ENCODE measurements at places on chromosomes 2 and 18.

- peak; percentile 30 for DNase-seq
Measured at GRCh38 chr2:128307595-128307994, 11.1 kb downstream of the HS6ST1 start.

DNA sequence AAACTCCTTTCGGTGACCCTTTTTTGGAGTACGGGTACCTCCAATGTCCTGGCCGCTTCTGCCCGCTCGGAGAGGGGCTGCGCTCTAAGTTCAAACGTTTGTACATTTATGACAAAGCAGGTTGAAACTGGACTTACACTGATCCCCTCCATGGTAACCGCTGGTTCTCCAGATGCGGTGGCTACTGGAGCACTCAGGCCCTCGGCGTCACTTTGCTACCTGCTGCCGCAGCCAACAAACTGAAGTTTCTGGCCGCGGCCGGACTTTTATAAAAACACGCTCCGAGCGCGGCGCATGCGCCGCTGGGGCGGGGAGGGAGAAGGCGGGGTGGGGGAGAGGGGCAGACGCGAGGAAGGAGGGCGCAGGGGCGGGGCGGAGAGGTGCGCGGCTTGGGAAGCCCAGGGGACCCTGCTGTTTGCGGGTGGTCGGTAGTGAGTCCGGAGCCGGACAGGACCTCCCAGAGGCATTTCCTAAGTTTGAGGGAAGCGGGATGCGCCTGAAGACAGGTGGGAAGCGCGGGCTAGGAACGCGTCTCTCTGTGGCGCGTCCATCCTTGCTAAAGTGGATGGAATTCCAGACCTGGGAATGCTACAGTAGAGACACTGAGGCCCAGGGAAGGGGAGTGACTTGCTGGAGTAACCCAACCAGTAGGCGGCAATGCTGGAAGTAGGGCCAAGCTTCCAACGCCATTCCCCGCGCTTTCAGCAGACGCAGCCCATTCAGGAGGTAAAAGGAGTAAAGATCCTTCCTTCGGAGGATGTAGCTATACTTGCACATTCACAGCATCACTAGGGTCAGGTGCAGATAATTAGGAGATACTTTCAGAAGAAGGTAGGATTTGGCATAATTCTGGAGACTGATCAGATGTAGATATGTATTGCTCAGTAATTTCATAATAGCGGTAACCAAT is at the start of gene CXCR4:
CXCR4 (minus strand) TSS at position 241 of the 910 bp plus-strand sequence; CDS start at position 152, 89 bp downstream.
- DNase-seq: peak; percentile 90

DNA sequence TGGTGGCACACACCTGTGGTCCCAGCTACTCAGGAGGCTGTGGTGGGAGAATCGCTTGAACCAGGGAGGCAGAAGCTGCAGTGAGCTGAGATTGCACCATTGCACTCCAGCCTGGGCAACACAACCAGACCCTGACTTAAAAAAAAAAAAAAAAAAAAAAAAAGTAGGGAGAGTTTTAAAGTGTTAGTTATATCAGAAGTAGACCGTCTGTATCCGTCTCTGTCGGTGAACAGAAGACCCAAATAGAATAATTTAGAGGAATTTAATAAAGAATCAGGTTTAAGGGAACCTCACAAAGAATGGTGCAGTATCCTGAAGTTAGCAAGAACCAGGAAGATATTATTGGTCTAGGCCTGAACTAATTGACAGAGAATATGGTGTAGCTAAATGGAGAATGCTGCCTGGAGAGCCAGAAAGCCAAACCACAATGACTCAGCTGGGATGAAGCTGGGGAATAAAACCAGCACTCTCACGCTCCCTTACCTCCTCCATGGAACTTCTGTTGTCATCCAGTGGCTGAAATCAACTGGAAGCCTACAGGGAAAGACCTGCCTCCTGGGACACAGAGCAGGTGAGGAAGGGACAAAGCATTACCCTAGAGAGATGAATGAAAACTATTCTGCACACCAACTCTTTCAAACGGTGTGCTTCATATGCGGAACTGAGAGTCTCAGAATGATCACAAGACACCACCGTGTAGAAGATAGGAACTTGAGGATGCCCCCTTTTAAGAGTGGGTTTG is 39.1 kb upstream of the PLEKHM3 start:
- DNase-seq: no peak

GRCh38 chr2:219418155-219419011 is at the start of gene DES:
DES (plus strand) TSS chr2:219418377; CDS start chr2:219418463, 86 bp downstream.
- peak; percentile 72 for DNase-seq

- no peak for DNase-seq
Measured at GRCh38 chr2:162126111-162126519, 25.9 kb downstream of the GCG start.

- no peak for DNase-seq
Measured at GRCh38 chr2:28134262-28134812, 243.8 kb downstream of the BABAM2 start.

DNA sequence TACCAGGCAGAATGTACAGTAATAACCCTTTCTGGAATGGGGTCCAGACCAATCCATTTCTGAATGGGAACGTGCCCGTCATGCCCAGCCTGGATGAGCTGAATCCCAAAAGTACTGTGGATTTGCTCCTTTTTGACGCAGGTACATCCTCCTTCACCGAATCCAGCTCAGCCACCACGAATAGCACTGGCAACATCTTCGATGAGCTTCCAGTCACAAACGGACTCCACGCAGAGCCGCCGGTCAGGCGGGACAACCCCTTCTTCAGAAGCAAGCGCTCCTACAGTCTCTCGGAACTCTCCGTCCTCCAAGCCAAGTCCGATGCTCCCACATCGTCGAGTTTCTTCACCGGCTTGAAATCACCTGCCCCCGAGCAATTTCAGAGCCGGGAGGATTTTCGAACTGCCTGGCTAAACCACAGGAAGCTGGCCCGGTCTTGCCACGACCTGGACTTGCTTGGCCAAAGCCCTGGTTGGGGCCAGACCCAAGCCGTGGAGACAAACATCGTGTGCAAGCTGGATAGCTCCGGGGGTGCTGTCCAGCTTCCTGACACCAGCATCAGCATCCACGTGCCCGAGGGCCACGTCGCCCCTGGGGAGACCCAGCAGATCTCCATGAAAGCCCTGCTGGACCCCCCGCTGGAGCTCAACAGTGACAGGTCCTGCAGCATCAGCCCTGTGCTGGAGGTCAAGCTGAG is 89.6 kb downstream of the SH3BP4 start:
- no peak for DNase-seq

DNA sequence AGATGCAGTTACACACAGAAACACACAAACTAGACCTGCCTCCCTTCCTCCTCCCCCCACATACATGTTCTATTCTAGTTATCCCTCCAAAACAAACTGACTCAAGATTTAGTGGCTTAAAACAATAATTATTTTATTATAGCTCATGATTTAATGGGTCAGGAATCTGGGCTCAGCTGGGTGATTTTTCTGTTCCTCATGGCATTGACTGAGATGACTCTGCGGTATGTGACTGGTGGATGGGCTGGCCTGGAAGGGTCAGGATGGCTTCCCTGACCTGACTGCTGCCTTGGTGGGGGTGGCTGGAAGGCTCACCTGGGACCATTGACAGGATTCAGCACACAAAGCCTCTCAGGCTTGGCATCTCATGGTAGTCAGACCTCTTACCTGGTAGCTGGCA is 33.7 kb upstream of the NTSR2 start:
- DNase-seq: no peak

DNA sequence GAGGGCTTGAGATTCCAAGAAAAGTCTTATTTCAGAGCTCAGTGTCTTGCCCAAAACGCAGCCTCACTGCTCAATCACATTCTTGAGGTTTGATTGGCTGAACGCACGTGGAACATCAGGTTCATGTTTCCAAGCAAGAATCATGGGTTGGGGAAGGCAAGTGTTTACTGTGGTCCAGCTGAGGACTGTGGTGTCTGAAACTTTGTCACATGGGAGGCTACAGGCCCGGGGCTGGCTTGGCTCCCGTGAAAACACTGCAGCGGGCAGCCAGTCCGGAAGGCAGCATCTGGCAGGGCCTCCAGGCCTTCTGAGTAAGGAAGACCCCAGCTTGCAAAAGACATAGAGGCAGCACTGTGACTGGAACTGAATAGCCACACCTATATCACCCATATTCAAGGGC is 84.7 kb downstream of the POLR1A start:
- peak; percentile 42 for DNase-seq

DNA sequence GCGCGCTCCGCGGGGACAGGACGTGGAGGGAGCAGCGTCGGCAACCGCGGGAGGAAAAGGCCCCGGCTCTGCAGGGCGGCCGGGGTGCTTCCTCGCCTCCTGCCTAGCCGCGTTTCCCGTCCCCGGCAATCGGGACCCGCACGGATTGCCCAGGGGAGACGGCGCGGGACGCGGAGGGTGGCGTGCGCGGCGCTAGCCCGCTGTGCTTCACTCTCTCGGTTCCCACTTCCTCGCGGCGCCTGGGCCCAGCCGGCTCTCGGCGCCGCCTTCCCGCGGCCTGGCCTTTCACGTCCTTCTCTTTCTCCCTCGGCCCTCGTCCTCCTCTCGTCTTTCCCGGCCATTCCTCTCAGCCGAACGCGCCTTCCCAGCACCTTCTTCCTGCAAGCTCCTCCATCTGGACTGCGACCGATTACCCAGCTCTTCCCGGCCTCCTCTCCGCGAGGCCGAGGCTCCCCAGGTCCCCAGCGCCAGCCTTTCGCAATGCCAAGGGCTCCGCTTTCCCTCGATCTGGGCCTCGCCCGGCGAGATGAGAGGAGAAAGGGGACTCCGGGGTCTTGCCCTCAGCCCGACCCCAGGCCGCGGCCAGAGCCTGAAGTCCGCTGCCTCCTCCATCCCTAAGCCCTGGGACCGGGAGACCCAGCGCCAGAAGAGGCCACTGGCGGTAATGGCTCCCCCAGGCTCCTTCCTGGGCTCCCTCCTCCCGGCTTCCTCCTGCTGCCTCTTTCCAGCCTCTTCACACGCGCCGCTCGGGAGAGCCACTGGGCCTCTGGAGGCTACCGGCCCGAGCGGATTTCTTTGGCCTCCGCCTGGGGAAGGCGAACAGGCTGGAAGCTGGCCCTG is 34.3 kb upstream of the ATP6V1B1 start:
- peak; percentile 53 for DNase-seq

- DNase-seq: no peak
Measured at GRCh38 chr2:2234398-2235195, 96.5 kb downstream of the MYT1L start.

DNA sequence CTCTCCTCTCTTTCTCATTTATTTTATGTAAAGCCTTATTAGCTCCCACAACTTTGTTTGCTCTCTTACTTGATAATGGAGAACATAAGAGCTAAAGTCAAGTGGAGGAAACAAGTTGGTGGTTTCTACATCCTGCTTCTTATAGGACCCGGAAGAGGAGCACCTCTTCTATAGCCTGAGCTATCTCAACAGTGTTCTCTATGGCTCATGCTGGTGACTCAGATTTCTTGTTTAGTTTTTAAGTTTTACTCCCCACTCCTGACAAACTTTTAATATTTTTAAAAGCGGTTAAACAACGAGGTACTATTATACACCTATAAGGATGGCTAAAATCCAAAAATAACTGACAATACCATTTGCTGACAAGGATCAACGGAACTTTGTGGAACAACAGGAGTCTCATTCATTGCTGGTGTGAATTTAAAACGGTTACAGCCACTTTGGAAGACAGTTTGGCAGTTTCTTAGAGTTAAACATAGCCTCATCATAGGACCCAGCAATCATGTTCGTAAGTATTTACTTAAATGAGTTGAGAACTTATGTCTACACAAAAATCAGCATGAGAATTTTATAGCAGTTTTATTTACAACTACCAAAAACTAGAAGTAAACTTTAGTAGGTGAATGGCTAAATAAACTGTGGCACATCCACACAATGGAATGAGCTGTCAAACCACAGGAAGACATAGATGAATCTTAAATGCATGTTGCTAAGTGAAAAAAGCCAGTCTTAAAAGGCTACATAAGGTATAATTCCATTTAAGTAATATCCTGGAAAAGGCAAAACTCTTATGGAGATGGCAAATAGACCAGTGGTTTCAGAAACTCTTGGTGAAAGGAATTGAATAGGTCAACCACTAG is 12.7 kb upstream of the CDC42EP3 start:
- DNase-seq: no peak

DNA sequence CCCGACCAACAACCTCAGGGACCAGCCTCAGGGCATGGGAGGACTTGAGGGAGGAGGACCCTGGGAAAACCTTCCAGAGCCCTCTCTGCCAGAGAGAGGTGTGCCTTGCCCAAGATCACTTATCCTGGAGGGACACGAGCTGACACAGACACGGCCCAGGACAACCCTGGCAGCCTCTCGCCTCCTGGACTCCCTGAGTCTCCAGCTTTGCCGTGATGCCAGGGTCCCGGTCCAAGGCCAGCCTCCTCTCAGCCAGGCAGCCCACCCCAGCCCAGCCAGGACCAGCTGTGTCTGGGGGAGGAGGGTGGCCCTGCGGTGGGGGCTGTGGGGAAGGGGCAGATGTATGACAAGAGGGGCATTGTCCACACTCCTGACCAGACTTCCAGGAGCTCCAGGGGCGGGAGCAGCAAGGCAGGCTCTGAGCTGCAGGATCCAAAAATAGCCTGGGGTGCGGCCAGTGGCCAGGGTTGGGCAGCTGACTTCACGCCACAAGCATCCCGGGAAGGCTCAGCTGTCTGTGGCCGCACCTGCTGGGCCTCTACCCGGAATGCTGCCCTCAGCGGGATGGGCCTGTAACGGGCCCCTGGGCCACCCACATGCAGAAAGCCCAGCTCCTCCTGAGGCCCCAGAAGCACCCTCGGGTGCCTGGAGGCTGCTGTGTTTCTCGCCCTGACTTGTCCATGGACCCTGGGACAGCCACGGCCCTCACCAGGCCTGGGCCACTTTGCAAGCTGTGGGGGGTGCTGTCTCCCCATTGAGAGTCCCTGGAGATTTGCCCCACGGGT is 65.5 kb upstream of the GPC1 start:
- DNase-seq: peak; percentile 88

- DNase-seq: peak; percentile 80
Measured at GRCh38 chr2:10097352-10098148, 17.3 kb upstream of the CYS1 start.

DNA sequence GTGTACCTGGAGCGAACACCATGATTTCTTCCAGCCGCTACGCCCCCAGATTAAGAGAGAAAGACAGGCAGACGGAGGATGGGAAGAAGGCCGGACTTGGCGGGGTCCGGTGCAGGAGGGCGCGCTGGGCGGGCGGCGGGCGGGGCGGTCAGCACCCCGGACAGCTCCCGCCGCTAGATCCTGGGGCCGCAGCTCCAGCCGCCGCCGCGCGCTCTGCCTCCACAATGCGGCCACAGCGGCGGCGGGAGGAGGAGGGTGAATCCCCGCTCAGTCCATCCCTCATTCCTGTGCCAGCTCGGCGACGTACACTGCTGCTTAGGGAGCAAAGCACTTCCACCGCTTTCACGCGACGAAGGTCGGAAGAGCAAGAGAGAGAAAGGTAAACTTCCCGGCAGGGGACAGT is at the start of gene AKAIN1:
AKAIN1 (minus strand) TSS at position 226 of the 403 bp plus-strand sequence; CDS start at position 22, 204 bp downstream.
- DNase-seq: peak; percentile 90

DNA sequence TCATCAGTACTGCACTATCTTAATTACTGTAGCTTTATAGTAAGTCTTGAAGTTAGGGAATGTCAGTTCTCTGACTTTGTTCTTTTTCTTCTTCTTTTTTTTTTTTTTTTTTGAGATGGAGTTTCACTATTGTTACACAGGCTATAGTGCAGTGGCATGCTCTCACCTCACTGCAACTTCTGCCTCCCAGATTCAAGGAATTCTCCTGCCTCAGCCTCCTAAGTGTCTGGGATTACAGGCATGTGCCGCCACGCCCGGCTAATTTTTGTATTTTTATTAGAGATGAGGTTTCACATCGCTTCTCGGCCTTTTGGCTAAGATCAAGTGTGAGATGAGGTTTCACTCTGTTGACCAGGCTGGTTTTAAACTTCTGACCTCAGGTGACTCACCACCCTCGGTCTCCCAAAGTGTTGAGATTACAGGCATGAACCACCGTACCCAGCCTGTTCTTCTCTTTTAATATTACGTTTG is 41.9 kb upstream of the TANC1 start:
- DNase-seq: no peak

GRCh38 chr2:241957276-241957675 is 87.7 kb downstream of the RTP5 start:
- DNase-seq: no peak

- no peak for DNase-seq
Measured at GRCh38 chr2:213164263-213164662, 12.9 kb upstream of the IKZF2 start.
